ENCODE measurements at places on chromosomes 12 and 14.

- DNase-seq, result no peak
Observed at GRCh38 chr14:101813171-101813759, 51.8 kb downstream of the PPP2R5C start.

GRCh38 chr12:82877963-82878362, 191.3 kb downstream of the TMTC2 start:
- no peak for DNase-seq

DNA sequence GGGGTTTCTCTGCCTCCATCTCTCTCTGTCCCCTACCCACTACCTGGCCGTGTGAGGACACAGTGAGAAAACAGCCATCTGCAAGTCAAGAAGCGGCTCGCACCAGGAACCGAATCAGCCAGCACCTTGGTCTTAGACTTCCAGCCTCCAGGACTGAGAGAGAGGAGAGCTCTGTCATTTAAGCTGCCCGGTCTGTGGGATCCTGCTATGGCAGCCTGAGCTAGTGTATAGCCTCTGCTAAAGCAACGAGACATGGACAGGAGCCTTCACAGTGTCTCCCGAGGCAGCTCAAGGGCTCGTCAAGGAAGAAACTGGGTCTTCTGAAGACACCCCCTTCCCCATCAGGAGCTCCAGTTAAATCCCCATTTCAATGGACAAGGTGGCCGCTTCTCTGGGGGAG, 185.5 kb downstream of the PIWIL1 start:
- DNase-seq, result no peak

- no peak for DNase-seq
Observed at GRCh38 chr14:56902385-56902784, 92.1 kb upstream of the OTX2 start.

GRCh38 chr14:66233591-66233990, 252.6 kb upstream of the CCDC196 start:
- DNase-seq, result no peak

DNA sequence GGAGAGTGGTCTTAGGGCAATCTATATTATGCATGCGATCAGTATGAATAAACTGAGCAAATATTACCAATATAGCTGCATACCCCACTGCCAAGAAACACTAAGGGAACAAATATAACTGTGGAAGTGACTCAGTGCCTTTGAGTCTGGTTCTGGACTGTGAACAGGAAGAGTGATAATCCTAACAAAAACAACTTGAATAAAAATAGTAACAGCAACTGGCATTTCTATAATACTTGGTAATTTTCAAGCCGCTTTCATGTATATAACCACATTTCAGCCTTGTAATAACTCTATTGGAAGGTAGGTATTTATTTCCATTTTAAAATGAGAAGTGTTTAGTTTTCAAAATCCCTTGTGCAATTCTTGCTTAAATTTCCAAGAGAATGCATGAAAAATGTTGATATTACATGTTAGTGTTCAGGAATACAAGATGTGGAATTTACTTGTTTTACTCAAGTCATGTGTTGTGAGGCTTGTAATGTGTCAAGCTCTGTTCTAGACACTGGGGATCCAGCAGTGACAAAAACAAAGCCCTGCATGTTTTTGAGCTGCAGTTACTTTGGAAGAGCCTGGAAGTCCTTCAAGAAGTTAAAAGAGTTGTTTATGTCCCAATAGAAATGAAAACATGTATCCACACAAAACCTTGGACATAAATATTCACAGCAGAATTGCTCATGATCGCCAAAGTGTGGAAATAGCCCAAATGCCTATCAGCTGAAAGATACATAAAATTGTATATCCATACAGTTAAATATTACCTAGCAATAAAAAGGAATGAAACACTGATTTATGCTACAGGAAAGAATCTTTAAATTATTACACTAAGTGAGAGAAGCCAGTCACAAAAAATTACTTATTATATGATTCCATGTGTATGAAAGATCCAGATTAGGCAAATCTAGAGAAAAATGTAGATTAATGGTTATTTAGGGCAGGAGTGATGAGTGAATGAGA, 338.1 kb upstream of the TMEM132C start:
- DNase-seq, result no peak

- DNase-seq, result no peak
Observed at GRCh38 chr12:32163596-32163995, 56.9 kb downstream of the BICD1 start.

GRCh38 chr12:122895320-122895703, 612 bp downstream of the VPS37B start:
- DNase-seq, result no peak

- no peak for DNase-seq
Observed at GRCh38 chr14:23041729-23042128, 283 bp upstream of the PSMB11 start.

GRCh38 chr14:62916551-62916950, 128.7 kb downstream of the KCNH5 start:
- DNase-seq, result no peak

GRCh38 chr14:49972131-49972671, 79.3 kb downstream of the ARF6 start:
- DNase-seq, result no peak

DNA sequence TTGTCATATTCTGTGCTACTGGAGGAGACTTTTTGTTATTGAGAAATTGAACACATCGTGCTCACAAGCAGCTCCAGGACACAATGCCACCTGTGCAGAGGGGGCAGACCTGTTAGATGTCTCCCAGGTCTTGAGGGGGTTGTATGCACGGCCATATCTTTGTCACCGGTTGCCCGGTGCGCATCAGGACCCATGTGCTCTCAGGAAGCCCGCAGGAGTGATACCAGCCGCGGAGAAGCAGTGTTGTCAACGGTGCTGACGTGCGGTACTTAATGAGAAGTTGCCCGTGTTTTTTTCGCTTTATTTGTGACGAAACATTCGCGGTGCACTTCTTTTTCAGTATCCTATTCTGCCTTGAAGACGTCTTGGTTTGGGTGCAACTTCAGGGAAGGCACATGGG, 128.2 kb upstream of the RTL1 start:
- no peak for DNase-seq

DNA sequence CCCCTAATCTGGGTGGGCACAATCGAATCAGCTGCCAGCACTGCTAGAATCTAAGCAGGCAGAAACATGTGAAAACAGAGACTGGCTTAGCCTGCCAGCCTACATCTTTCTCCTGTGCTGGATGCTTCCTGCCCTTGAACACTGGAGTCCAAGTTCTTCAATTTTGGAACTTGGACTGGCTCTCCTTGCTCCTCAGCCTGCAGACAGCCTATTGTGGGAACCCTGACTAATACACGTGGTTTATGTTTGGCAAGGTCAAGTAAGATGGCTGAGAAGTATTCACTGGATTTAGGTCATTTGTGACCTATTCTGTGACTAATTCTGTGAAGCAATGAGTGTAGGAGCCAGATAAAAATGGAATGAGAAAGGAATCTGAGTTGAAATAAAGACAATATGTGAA, 11.0 kb downstream of the GPR135 start:
- no peak for DNase-seq

- DNase-seq, result no peak
Observed at GRCh38 chr12:20629414-20630156, 65.5 kb upstream of the SLCO1C1 start.
